ENCODE measurements at places on chromosomes 5 and 9. TPM values are rescaled to one million over a fixed set of nuclear protein-coding genes. Genes with fewer than 3 reads are reported as not detected.

DNA sequence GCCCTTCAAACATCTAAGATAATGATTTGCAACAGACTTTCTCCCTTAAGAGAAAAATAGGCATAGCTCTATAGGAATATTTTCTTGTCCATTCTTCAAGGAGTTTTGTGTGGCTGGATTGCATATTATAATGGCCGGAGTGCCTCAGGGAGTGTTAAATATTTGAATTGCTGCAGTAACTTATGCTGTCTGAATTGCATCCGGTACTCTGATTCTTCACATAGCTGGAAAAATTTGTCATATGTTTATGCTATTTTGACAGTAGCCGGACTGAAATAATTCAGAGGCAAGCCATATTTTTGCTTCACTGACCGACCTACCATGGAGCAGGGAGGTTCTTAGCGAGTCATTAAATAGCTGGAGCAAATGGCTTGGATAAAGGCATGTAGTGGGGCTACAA is 621.0 kb downstream of the ACTL7B start:
- no peak overlapping the region for H3K27ac ChIP-seq
- no peak overlapping the region for H3K4me3 ChIP-seq
- DNase-seq: no peak
- H3K4me1 ChIP-seq: no peaks in the 10 kb centered on the region
- H3K36me3 ChIP-seq: no peaks in the 10 kb centered on the region

WWC1 gene
- total RNA-seq: 0.27 TPM

DNA sequence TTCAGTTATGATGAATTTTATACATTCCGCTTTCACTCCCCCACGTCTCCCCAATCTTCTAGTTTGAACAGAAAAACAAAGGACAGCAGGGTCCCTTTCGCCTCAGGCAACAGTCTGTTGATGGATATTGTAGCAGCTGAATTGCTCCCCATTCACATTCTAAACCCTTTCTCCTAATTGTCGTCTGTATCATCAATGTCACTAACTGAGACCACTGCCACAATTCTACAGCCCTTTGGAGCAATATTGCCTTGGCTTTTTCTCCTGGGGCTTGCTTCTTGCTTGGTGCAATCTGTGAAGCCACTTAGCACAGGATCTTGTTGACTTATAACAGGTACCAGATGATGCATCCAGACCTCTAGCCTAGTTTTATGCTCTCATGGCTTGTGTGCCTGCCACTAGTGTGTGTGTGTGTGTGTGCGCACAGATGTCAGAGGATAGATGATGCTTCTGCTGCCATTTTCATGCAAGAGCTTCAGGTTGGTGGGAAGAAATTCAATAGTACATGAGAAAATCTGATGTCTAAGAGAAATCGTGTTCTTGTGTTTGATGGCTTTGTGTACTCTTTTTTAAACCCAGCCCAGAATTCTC is 195.2 kb upstream of the ISL1 start:
- no peaks in the 10 kb centered on the region for H3K4me1 ChIP-seq
- DNase-seq: no peak
- H3K27me3 ChIP-seq: no peaks in the 10 kb centered on the region
- H3K36me3 ChIP-seq: no peaks in the 10 kb centered on the region
- no peak overlapping the region for H3K4me3 ChIP-seq

DNA sequence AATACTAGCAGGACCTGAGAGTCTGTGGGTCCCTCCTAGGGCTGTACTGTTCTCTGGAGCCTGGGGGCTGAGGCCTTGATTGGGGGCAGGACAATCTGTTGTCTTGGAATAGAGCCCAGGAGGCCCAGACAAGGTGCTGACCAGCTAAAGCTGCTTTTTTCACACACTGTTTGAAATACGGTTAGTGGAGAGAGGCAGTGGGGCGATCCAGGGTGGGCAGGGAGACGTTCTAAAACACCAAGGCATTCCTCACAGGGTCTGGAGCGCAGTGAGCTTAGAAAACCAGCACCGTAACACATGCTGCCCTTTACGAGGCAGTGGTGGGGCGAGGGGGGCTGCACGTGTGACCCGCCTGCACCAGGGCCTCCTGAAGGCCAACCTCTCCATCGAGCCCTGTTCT is 55.1 kb downstream of the EHMT1 start:
- no peaks in the 10 kb centered on the region for H3K36me3 ChIP-seq
- DNase-seq: peak; percentile 65
- no peaks in the 10 kb centered on the region for H3K27me3 ChIP-seq
- peaks cover 34% of the 10 kb centered on the region for H3K4me1 ChIP-seq

- peaks cover 5% of the 10 kb centered on the region for H3K36me3 ChIP-seq
- H3K4me3 ChIP-seq: no peak overlapping the region
- no peak for DNase-seq
- H3K27me3 ChIP-seq: no peaks in the 10 kb centered on the region
- H3K27ac ChIP-seq: no peak overlapping the region
These were observed 206.4 kb downstream of the COMMD10 start for GRCh38 chr5:116291271-116291670.

GRCh38 chr5:180839935-180840334 is 21.1 kb downstream of the ZFP62 start:
- DNase-seq: no peak
- no peak overlapping the region for H3K4me3 ChIP-seq
- no peaks in the 10 kb centered on the region for H3K27me3 ChIP-seq
- no peaks in the 10 kb centered on the region for H3K4me1 ChIP-seq

DNA sequence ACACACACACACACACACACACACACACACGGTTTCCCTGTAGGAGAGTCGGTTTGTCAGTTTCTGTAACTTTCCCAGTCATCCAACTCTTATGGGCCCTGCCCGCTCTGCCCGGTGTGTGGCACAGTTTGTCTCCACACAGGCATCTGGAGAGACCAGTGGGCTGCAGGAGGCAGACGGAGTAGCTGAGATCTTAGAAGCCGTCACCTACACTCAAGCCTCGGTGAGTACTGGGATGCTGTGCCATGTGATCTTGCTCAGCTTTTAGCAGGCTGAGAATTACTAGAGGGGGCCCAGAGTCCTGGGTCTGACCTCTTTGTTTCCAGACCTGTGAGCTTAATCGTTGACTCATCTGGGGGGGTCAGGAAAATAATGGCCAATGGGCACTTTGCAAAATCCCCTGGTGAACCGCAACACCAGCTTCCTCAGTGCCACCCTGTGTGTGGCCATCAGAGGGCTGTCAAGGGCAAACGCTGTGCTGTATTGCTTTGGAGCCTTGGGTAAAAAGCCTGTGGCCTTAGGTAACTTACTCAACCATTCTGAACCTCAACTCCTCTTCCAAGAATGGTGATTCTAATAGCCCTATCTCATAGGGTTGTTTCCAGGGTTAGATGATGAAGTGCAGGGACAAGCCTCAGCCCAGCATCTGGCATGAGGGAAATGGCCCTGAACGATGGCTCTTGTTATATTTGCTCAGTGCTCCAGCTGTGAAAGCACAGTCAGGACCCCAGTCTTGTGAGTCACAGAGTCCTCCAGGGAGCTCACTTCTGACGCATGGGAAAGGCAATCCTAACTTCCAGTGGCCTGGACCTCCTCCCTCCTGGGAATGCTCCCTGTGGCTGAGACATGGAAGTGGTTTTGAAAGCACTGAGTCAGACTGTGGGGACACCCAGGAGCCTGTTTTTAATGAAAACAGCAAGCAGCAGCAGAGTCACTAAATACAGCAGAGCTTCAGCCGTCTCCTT is 45.6 kb downstream of the COL15A1 start:
- no peak overlapping the region for H3K4me3 ChIP-seq
- H3K36me3 ChIP-seq: peaks cover 7% of the 10 kb centered on the region
- peak overlapping the region; percentile 78 for H3K27ac ChIP-seq
- no peaks in the 10 kb centered on the region for H3K27me3 ChIP-seq
- H3K4me1 ChIP-seq: no peaks in the 10 kb centered on the region

DNA sequence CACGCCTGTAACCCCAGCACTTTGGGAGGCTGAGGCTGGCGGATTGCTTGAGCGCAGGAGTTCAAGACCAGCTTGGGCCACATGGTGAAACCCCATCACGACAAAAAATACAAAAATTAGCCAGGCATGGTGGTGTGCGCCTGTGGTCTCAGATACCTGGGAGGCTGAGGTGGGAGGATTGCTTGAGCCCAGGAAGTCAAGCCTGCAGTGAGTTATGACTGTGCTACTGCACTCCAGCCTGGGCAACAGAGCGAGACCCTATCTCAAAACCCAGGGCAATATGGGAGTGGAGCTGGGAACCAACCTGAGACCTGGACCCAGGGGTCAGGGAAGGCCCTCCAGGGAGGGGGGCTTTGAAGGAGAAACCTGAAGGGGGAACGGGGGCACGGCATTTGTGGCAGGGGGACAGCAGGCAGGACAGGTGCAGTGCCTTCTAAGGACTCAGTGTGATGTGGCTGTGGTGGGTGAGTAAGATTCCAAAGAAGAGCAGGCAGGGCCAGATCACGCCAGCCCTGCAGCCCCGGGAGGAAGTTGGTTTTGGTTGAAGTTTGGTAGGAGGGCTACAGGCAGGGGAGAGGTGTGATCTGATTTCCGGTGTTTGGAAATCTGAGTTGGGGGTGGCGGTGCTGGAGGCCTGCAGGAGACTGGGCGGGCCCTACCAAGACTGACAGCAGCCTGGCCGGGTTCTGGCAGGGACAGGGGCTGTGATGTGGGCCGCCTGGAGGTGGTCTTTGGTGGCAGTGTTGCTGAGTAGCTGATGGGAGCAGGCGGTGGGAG is 46.2 kb downstream of the NTNG2 start:
- no peaks in the 10 kb centered on the region for H3K27me3 ChIP-seq
- no peaks in the 10 kb centered on the region for H3K36me3 ChIP-seq

KIF24 gene
- 0.36 TPM for total RNA-seq

GRCh38 chr9:134651226-134651905 is 9.8 kb downstream of the COL5A1 start:
- H3K4me1 ChIP-seq: peaks cover 92% of the 10 kb centered on the region
- no peaks in the 10 kb centered on the region for H3K27me3 ChIP-seq
- no peak overlapping the region for H3K4me3 ChIP-seq
- peak; percentile 60 for DNase-seq
- H3K27ac ChIP-seq: peak overlapping the region; percentile 48
